ENCODE measurements at places on chromosomes 12 and 14.

- DNase-seq: no peak
Observed at GRCh38 chr12:66268562-66268961, 33.7 kb upstream of the HELB start.

DNA sequence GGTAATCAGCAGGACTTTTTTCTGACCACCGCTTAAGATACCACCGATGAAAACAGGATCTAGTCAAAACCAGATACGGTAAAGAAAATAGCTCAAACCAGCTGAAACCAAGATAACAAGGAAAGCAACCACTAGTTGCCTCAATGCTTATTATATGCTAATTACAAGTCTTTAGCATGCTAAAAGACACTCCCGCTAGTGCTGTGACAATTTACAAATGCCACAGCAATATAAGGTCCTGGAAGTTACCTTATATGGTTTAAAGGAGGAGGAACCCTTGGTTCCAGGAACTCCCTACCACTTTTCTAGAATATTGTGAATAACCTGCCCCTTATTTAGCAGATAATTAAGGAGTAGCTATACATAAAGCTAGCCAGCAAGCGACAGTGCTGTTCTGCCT lies 976.4 kb upstream of the SEL1L start:
- no peak for DNase-seq

- DNase-seq: no peak
Observed at GRCh38 chr14:71482671-71483070, 449.6 kb upstream of the RGS6 start.

DNA sequence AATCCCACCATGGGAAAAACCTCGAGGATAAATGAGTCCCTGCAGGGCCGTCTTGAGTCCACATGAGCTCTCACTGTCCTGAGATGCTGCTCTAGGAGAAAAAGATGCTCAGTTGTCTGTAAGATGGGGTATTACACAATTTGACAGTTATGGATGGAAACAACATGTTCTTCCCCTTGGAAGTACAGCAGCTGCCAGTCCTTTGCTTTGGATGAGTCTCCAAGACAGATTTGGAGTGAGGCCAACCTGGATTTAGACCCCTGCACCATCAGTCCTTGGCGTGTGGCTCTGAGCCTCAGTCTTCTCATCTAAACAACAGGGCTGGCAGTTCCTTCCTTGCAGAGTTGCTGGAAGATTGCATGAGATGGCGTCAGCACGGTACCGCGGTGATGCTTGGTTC lies 309.1 kb upstream of the FKBP4 start:
- no peak for DNase-seq

DNA sequence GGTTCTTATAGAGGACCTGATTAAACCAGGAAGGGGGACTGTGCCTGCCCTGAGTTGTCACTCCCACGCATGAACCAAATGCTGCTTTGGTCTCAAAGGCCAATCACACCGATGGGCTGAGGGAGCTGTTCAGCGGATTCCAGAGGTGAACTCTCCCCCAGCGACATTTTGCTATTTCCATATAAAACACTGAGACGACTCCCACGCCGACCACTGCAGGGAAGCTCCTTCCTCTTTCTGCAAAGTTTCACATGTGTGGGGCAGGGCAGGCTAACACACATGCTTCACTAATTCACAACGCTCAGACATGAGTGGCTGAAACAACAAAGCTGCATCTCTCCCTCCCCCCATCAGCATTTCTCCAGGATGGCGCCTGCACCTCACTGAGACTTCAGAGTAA lies 37.8 kb upstream of the TMEM132D start:
- DNase-seq: no peak

GRCh38 chr14:30521899-30522736 lies 36.8 kb upstream of the G2E3 start:
- DNase-seq: no peak

DNA sequence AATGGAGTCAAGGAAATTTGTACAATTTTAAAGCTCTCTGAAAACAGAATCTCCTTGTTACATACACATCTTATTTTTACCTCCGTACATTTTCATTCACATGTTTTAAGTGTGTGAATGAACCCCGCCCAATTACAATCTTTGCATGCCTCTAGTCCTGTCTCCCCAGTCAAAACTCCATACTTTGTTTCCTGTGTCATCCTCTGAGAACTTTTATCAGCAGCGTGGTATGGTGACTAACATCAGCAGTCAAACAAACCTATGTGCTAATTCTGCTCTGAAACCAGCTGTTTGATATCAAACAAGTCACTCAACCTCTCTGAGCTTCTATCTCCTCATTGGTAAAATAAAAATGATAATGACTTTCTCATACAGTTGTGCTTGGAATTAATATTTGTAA lies 15.8 kb upstream of the ERGIC2 start:
- no peak for DNase-seq

- no peak for DNase-seq
Observed at GRCh38 chr14:42944284-42944683, 1337.6 kb downstream of the LRFN5 start.

DNA sequence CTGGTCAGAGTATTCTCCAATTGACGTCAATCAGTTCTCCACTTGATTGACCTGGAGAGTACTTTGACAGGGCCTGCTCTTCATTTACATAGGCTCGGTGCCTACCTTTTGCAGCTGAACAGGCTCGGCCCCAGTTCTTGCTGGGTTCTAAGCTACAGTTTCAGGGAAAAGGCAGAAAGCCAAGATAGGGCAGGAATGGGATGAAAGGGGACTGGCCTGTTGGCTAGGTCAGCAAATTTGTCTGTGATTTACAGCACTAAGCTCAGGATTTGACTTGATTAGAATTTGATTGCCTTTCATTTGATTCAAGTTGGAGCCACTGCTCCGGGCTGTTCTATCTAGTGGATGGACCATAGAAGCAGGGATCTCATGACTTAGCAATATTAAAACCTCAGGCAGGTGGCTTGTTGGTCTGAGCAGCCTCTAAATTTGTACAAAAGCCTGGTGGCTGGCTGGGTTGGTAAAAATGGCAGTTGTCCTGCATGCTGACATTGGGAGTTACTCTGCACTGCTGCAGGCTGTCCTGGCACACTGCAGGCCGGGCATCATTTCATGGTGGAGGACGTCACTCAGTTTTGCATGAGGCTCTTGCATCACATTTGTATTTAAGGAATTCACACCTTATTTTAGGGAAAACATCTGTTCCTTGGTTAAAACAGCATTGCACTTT lies 71.8 kb downstream of the BICD1 start:
- DNase-seq: no peak

- no peak for DNase-seq
Observed at GRCh38 chr14:61479746-61480502, 158.5 kb downstream of the PRKCH start.

GRCh38 chr12:54148560-54149429 lies 40.0 kb downstream of the SMUG1 start:
- DNase-seq: no peak

DNA sequence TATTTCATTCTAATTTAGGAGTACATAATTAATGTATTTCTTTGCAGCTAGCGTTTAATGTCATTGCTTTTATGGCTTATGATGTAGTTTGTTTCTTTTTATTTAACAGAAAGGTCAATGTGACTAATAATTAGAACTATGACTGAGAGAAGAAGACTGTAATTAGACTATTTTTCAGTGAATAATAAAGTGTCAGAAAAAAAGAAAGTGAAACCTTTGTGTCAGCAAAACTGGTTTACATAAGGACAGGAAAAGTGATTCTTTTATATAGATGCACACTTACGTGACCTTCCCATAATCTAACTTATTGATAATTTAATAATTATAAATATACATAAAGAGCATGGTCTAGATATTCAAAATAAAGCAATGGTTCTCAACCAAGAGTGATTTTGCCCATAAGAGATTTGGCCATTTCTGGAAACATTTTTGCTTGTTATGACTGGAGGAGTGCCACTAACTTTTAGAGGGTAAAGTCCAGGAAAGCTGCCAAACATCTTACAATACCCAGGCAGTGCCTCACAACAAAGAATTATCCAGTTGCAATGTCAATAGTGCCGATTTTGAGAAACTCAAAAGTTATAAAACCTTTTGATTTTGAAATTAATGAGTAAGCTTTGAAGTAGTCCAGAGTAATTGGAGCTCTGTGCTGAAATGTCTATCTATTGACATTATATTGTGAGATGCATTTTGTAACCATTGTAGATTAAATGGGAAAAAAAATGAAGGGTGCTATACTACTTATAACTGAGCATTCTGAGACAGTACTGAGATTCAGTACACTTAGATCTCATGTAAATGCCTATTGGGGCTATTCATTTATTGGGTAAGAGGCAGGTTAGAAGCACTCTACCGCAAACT lies 227.1 kb downstream of the C12orf50 start:
- no peak for DNase-seq

GRCh38 chr14:66369157-66369697 lies 116.9 kb upstream of the CCDC196 start:
- DNase-seq: no peak

DNA sequence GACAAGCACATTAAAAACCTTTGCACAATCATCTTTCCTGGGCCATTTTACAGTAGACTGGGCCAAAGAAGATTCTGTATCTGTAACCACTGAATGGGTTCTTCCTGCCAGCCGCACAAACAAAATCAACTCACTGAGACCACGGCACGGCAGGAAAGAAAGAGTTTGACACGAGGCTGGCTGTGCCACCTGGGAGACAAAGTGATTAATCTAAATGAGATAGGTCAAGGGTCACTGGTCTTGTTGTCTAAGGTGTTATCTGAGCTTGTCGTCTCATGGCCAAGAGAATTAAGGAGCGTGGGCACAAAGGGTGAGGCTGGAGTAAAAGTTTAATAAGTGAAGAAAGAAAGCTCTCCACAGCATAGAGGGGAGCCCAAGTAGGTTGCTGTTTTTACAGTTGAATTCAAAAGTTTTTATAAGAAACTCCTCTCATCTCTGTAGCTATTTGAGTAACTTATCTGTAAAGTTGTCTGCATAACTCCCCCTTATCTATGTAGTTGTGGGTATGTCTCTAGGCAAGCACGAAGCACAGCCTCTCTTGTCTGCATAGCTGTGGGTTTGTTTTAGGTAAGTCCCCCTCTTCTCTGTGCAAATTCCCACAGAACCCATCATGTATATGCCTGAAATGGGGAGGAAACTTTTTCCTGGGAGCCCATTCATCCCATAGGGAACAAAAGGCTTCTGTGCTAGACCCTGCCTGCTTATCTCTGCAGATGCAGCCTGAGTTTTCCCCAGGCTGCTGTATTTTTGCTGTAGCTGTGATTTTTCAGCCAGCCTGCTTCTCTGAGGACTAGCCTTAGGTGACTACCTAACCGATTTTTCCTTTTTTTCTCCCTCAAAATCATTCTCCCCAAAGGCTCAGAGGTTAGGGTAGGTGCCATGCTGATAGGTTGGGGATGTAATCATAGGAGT lies 1314.6 kb upstream of the TMEM132C start:
- no peak for DNase-seq

- no peak for DNase-seq
Observed at GRCh38 chr14:97177016-97177415, 379.8 kb downstream of the VRK1 start.

- no peak for DNase-seq
Observed at GRCh38 chr12:50579757-50580267, 75.0 kb downstream of the DIP2B start.

DNA sequence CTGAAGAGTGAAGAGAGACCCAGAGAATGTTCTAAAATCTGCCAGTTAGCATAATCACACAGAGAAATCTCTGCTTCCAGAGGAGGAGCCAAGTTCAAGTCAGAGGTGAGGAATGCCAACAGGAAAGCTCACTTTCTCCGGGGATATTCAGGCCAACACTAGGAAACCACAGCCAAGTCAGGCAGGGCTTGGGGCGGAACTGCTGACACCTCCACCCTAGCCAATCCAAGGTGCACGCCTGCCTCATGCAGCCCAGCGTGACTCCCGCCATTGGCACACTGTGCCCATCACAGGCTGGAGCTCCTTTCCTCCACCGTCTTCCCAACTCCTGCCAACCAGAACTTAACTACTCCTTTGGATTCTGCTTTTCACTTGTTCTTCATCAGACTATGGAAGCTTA lies 374.3 kb upstream of the CCDC196 start:
- DNase-seq: no peak

DNA sequence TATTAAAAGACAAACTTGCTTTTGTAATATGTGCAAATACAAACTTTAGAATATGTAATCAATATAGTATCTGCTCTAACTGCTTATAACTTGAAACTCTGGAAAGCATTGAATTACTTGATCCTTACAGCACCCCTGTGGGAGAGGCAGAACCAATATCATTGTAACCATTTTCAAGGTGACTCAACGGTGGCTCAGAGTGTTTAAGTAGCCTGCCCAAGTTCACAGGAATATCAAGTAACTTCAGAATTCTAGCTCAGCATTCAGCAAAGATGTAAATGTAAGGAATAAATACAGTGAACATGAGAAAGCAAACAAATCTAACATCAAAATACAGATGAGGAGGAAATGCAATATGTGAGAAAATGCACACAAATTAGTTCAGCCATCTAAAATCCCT lies 264.6 kb downstream of the NELL2 start:
- no peak for DNase-seq

DNA sequence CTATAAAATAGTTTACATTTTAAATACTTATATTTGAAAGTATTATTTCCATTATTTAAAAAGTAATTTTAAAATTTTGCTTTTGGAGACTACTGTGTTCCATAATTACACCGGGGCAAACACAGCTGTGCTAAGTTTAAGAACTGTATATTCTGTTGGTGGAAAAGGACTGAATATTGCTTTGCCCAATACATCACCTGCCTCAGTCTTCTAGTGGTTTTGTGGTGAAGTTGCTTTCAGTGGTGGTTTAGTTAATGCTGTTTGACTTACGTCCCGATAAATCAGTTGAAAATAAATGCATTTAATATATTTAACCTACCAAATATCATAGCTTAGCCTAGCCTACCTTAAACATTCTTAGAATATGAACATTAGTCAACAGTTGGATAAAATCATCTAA lies 23.4 kb downstream of the FBXO34 start:
- no peak for DNase-seq

GRCh38 chr12:29167445-29167844 lies 18.4 kb downstream of the FAR2 start:
- no peak for DNase-seq

- no peak for DNase-seq
Observed at GRCh38 chr12:121079736-121080272, 40.8 kb upstream of the OASL start.

DNA sequence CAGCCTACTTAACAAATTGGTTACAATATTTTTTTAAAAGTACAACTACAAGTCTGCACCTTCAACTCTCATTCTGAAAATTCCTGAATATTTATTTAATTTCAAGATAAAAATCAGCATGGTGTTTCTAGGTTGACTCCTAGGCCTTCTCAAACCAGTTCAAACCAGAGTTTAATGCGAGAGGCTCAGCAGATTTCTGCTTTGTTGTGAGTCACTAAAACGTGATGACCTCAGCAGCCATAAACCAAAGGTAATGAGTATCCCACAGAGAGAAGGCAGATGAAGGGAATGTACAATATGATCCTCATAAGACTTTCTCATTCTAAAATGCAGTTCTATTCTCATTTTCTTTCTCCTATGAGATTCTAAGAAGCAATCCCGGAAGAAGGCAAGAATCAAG lies 1.5 kb downstream of the PRDM4 start:
- no peak for DNase-seq

GRCh38 chr12:105099356-105099755 lies 8.2 kb upstream of the WASHC4 start:
- DNase-seq: no peak

- no peak for DNase-seq
Observed at GRCh38 chr12:6771091-6771495, 1.2 kb upstream of the LAG3 start.

- DNase-seq: no peak
Observed at GRCh38 chr12:95118138-95118787, 44.8 kb upstream of the NR2C1 start.

All from stimulated activated CD4-positive, alpha-beta T cell treated with anti-CD3 and anti-CD28 coated beads, TNF-alpha, amount 100 ng/mL, for 4 hours (primary cell).